ENCODE measurements at places on chromosomes 13 and 19. TPM values are rescaled to one million over a fixed set of nuclear protein-coding genes. Genes with fewer than 3 reads are reported as not detected.

DNA sequence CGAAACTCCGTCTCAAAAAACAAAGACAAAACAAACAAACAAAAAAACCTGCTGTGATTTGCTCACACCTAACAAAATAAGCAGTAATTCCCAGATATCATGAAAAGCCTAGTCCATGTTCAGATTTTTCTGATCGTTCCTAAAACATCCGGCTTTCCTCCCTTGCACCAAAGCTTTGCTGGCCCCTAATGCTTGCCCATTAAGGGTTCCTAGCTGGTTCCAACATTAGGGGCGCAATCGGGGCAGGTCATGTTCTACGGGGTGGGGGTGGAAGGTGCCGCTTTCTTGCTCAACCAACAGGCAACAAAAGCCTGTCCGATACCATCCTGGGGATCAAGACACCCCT is 25.5 kb upstream of the FXYD3 start:
- no peak for DNase-seq

- DNase-seq = no peak
Observed at GRCh38 chr13:106329941-106330340, 205.5 kb downstream of the EFNB2 start.

GRCh38 chr19:9586764-9587163 is 2.5 kb upstream of the ZNF121 start:
- peak; percentile 36 for DNase-seq

The TSPAN16 gene
- not detected for total RNA-seq

- no peak for DNase-seq
Observed at GRCh38 chr19:11448923-11449554, 13.6 kb downstream of the PRKCSH start.

GRCh38 chr19:51372649-51373504 is at the start of gene NKG7:
NKG7 (minus strand) TSS chr19:51372654; CDS start chr19:51372535, 119 bp downstream.
- no peak for DNase-seq

The C2CD4C gene
- total RNA-seq = 7.5 TPM

DNA sequence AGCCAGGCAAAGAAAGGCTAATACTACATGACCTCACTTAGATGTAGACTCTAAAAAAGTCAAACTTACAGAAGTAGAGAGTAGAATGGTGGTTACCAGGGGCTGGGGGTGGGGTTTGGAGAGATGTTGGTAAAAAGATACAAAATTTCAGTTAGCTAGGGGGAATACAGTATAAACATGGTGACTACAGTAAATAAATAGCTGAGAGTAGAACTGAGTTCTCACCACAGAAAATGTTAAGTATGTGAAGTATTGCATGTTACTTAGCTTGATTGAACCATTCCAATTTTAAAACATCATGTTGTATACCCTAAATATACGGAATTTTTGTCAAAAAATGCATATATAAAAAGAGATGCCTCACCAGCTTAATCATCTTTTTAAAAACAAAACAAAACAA is 67.5 kb upstream of the DOCK9 start:
- DNase-seq = no peak

- DNase-seq = no peak
Observed at GRCh38 chr19:12581100-12581499, 29.5 kb downstream of the ZNF490 start.

- no peak for DNase-seq
Observed at GRCh38 chr19:7450243-7451223, 38.3 kb downstream of the PEX11G start.

DNA sequence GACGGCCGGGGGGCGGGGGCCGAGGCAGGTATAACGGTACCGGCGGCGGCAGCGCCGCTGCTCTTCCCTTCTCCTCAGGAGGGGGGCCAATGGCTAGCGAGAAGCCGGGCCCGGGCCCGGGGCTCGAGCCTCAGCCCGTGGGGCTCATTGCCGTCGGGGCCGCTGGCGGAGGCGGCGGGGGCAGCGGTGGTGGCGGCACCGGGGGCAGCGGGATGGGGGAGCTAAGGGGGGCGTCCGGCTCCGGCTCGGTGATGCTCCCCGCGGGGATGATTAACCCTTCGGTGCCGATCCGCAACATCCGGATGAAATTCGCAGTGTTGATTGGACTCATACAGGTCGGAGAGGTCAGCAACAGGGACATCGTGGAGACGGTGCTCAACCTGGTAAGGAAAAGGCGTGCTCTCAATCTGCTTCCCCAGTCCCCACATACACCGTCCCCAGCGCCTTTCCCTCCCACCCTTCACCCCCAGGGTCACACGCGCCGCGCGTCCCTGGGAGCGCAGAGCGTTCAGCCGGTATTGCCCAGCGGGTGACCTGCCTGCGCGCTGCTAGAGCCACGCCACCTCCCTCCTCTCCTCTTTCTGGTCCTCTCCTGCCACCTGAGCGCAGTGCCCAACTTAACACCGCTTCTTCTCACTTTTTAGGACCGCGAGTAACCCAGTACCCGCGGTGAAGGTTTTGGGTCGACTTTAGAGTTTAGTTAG is 814 bp downstream of the NBEA start:
- peak; percentile 56 for DNase-seq

DNA sequence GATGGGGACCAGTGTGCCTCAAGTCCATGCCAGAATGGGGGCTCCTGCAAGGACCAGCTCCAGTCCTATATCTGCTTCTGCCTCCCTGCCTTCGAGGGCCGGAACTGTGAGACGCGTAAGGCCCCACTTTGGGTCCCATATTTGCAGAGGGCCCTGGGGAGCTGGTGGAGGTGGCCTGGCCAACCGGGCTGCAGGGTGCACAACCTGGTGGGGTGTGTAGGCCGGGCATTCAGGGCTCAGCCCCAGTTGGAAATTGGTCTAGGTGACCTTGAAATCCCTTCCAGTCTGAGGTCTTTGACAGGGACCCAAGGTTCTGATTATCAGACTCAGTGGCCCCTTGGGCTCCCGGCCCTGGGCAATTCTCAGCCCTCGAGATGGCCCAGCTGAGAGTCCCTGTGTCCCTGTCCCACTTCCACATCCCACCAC is 8.3 kb downstream of the F7 start:
- DNase-seq = no peak

GRCh38 chr19:18895038-18895823 is 727 bp downstream of the CERS1 start:
- DNase-seq = peak; percentile 71

The ATP7B gene
- total RNA-seq = 22.4 TPM

The GGN gene
- 0.54 TPM for total RNA-seq

- peak; percentile 65 for DNase-seq
Observed at GRCh38 chr13:35954207-35954560, 177.0 kb downstream of the DCLK1 start.

DNA sequence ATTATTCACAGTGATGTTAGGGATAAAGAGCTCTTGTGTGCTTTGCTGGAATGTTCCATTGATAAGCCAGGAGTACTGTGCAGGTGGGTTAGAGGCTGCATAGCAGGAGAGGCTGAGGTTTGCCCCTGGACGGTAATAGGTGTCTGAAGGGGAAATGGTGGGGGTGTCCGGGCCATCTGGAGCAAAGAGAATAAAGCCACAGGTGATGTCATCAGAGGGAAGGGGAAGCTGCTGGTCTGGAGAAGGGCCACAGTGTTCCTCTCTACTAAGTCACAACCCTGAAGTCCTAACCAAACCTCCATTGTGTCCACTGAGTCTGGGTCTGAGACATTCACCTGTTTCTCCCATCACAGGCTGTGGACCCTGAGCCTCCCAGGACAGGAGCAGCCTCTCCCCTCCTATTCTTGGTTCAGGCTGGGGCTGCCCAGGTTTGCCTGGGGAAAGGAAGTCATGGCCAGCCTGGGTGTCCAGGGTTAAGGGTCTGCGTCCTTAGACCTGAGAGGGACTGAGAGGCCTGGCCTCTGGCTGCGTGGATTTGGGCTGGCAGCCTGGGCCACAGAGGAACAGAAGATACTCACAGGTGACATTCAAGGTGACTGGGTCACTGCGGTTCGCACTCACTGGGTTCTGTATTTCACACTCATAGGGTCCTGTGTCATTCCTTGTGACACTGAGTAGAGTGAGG is 6.8 kb downstream of the CEACAM1 start:
- no peak for DNase-seq

DNA sequence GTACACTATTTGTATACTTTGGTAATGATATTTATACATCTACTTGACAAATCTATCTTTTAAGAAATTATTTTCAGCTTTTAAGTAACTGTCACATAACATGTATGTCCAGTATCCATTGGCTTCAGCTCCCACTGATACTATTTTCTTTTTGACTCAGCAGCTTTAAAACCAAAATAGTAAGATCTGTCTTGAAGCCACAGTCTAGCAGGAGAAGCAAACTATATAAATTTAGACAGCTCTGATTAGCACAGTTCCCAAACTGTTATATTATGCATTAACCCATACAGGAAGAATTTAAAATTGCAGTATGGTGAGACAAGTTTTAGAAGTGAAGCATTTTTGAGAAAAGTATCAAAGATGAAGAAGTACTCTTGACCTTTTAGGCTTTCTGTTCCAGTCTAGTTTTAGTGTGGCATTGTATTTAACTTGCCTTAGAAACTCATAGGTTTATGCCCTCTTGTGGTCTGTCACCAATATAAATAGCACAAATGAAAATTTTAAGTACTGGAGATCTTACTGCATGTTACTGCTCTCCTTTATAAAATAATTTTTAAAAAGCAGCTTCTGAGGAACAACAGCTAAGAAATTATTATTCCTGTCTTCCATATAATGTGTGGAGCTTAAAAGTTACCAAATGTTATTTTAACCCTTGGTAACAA is 24.7 kb downstream of the URI1 start:
- peak; percentile 10 for DNase-seq

DNA sequence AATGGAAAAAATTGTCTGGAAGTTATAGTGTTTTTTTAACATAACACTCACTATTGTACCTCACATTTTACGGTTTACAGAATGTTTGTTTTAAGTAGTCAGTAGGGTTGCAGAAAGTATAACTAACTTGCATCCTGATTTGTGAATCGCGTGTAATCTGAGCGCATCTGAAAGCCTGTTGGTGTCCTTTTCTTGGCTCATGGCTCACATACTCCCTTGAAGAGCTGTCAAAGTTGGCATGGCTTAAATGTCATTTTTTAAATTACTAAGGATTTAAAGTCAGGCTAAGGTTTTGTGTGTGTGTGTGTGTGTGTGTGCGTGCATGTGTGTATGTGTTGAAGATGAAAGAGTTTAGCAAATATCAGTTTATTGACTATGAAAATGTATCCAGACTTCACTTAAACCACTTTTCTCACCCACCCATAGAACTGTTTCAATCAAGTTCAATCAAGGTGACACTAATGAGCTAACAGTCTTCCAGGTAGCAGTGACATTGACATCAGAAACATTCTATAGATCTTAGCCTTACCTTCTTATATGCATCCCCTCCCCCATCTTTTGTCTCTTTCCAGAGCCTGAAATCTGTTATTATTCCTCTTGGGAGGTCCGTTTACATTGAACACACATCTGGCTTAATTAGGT is 480.4 kb upstream of the SGCG start:
- DNase-seq = no peak

Data from cerebellum (tissue), 4 donors.